ENCODE measurements at places on chromosomes 5 and 9.

GRCh38 chr5:141369994-141370848 is at the start of gene PCDHGB3:
Gene PCDHGB3 (plus strand): TSS chr5:141370242. CDS start chr5:141370395, 153 bp downstream.
- DNase-seq = no peak

GRCh38 chr9:31677415-31677814 is 707.0 kb upstream of the ACO1 start:
- DNase-seq = no peak

GRCh38 chr9:77712533-77713130 is 64.5 kb upstream of the GNA14 start:
- DNase-seq = no peak

DNA sequence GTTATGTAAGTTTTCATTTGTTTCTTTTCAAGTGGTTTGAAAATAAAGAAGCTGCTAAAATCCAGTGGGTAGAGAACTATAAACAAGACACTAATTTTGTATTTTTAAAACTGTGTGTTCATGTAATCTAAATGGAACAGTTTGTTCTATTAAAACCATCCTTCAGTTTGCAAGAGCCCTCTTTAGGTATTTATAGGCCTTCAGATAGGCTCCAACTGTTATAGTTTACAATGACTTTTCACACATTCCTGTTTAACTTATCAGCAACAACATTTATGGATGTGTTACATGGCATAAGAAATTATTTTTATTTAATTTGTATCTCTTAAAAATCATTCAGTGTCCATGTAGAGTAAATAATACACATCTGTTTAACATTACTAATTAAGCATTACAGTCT is 126.7 kb upstream of the SLCO6A1 start:
- no peak for DNase-seq

DNA sequence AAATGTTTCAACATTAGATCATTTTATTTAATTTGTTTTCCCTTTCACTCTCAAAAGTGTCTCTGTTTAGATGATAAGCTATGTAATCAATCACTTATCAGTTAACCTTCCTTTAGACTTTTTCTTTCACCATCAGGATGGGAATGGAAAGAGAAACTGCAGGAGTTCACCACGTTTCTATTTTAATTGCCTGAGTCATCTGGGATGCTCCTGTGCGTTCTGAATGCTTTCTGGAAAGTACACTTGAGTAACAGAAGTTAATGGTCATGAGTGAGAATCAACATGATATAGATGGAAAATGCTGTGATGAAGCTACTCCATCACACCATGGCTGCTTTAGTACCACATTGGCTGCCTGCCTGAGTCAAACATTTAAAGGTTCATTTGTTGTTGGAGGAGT is 783.3 kb upstream of the CDH9 start:
- no peak for DNase-seq

- no peak for DNase-seq
Observed at GRCh38 chr5:56827049-56827448, 11.7 kb downstream of the MAP3K1 start.

DNA sequence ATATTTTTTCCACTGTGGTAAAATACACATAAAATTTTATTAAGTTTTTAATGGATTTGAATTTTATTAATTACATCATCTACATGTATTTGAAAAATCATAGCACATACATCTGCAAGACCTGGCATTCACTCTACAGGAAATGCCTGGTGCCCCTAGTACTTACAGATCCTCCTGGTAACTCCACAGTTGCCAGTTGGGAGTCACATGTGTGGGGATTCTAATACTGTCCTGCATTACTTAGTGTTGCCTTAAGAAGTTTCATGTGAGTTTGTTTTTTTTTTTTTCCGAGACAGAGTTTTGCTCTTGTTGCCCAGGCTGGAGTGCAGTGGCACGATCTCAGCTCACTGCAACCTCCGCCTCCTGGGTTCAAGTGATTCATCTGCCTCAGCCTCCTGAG is 18.1 kb downstream of the KDM3B start:
- DNase-seq = no peak

DNA sequence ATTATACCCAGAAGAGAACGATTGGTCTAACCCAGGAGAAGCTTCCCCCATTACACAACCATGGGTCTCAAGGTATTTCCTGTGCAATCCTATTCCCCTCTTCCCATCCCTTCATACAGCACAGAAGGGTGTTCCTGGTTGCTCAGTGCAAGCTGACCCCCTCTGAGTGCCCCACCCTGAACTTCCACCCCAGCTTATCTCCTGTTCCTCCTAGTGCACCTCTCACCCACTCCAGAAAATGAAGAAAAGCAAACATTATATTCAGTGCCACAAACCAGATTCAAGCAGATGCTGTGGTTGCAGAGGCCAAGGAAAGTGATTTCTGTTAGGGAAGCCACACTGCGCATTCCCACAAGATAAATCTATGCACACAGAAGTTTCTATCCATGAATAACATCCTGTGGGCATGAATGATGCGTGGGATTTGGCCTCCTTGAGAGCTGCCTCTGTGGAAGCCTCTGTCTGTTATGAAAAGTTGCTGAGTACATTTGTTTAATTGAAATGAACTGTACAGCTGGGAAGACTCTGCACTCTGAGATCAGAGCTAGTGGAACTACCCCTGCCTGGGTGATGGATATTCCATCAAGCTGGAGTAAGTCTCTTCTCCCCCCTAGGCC is 2.2 kb upstream of the OR2S2 start:
- no peak for DNase-seq

DNA sequence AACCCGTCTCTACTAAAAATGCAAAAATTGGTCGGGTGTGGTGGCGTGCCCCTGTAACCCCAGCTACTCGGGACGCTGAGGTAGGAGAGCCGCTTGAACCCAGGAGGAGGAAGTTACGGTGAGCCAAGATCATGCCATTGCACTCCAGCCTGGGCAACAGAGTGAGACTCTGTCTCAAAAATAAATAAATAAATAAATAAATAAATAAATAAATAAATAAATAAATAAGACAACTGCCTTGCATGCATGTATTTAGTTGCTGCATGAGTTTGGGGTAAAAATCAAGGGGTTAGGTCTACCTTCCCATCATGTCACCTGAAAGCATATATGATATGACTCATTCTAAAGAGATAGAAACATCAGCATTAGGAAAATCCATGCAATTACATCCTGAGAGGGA is 254.0 kb downstream of the ADAMTSL1 start:
- DNase-seq = no peak

GRCh38 chr9:101707721-101708120 is 30.7 kb downstream of the GRIN3A start:
- DNase-seq = no peak

GRCh38 chr5:54844905-54845566 is 140.4 kb downstream of the ESM1 start:
- DNase-seq = no peak

GRCh38 chr9:91151718-91152095 is 210.0 kb downstream of the AUH start:
- DNase-seq = peak; percentile 44

- no peak for DNase-seq
Observed at GRCh38 chr5:172841-173251, 18.4 kb upstream of the LRRC14B start.

DNA sequence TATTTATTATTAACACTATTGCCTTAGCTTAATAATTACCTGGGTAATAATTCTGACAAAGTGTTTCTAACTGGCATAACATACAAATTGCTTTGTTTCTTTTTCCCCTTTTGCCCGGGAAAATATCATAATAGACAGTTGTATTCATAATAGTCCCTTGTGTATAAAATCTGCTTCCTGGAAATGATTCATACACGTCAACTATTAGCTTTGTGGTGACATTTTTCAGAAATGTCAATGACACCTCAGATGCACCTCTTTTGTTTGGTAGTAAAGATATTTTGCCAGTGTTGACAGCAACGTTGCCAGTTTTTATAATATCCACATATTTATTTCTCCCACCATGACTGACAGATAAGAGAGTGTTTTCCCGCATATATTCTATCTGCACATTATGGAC is 73.0 kb downstream of the RASEF start:
- DNase-seq = no peak

DNA sequence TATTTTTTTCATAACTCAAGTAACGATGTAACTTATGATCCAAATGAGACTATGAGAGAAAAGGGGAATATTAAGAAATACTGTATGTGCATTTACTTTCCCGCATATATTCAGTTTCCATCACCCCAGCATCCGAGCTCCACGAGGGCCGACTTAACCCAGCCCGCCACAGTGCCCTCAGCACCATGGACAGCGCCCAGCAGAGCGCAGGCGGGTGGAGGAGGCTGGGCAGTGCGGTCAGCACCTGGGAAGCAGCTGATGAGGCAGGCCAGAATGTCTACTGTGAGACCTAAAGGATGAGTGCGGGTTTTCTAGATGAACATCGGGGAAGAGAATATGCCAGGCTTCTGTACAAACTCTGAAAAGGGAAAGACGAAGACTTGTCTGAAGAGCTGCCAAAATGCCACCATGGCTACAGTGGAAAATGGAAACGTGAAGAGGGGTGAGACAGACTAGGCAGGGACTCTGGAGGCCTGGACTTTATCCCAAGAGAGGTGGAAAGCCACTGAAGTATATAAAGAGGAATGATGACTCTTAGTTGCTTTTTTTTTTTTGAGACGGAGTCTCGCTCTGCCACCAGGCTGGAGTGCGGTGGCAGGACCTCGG is 34.5 kb upstream of the MED27 start:
- DNase-seq = peak; percentile 48

GRCh38 chr9:68446836-68447235 is 90.4 kb downstream of the PGM5 start:
- DNase-seq = no peak

DNA sequence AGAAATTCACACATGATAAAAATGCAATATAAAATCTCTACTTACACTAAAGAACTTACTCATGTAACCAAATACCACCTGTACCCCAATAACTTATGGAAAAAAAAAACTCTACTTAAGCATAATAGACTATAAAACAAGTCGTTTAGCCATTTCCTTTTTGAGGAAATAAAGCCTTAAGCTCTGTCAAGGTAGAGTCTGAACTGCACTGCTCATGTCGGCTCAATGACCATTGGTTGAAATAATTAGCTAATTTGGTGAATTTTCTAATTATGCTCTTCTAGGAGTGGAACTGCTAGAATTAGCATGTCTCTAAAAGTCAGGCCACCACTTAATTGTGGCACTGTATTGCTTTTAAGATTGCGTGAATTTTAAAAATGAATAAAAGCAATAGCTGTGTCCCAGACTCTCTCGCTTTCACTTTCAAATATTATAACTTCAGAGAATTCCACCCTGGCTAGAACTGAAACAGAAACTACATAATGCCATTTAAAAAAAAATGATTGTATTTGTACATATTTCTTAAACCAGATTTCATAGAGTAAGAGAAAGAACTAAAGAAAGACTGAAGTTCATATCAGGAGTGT is 113.0 kb upstream of the PCA3 start:
- no peak for DNase-seq

DNA sequence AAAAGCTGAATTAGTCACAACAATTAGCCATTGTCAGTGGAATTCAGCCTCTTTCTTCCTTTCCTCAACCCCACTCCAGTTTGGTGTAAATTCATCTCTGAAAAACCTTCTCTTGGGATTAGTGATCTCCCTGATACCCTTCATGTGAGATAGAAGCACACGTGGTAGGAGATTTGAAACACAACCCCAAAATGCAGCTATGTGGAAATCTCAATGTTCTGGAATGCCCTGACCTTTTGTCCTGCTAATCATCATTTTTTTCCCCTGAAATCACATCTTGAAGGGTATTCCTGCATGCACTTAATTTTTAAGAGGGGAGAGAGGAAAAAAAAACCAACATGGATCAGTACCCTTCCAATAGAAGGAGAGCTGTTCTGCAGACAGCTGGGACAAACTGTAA is 612.6 kb downstream of the EBF1 start:
- no peak for DNase-seq

- no peak for DNase-seq
Observed at GRCh38 chr9:121781145-121781548, 129.7 kb downstream of the DAB2IP start.

- no peak for DNase-seq
Observed at GRCh38 chr5:7868427-7868772, 431 bp downstream of the FASTKD3 start.

DNA sequence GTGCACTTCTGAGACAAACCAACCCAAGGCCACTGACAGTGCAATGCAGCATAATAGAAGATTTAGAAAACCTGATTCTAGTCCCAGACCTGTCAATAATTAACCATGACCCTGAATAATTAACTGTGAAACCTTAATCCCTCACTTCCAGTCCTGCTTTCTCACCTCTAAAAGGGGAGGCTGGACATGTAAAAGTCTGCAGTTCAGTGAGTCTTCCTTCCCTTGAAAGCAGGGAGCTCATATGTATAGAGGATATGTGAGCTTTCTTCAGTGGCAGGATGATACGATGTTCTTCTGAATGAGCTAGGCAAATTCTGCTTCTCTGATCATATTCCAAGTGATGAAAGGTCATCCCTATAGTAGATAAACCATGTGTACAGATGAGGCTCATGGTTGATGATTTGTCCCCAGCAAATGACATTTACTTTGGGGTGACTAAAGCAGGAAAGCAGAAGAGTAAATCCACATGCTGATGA is 2.9 kb downstream of the KCNV2 start:
- no peak for DNase-seq

DNA sequence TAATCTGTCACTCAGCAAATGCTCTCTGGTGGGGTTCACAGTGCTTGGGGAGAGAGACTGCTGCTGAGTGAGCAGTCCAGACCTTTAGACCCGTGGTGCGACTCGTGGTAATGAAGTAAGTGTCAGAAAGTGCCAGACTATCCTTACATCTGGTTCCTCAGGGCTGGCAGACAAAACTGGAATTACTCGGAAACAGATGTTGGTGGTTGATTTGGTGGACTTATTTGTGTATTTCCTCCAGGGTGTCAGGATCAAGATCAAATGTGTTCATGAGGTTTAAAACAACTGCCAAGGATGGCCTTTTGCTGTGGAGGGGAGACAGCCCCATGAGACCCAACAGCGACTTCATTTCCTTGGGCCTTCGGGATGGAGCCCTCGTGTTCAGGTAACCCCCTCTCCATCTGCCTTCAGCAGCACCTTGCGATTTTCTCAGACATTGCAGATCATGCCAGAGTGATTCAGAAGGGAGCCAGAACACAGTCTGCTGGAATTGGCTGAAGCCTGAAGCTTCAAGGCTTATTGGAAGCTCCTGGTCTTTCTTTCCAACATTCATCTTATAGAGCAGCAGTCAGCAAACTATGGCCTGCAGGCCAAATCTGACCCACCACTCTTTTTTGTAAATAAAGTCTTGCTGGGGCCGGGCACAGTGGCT is 105.2 kb downstream of the LIFR start:
- no peak for DNase-seq

- DNase-seq = no peak
Observed at GRCh38 chr9:16445141-16445920, 425.1 kb downstream of the BNC2 start.

Data from T-helper 2 cell treated with Interferon-gamma antibody and Interleukin-4, amounts not matched to agents 5 μg/mL and 100 μg/mL, for 36 hours (primary cell).